Activated T-helper 1 cell treated with anti-CD3 and anti-CD28 coated beads, Interleukin-2, amount 50 U/mL, for 16 hours (primary cell): ENCODE measurements at places on chromosomes 2 and 18.

DNA sequence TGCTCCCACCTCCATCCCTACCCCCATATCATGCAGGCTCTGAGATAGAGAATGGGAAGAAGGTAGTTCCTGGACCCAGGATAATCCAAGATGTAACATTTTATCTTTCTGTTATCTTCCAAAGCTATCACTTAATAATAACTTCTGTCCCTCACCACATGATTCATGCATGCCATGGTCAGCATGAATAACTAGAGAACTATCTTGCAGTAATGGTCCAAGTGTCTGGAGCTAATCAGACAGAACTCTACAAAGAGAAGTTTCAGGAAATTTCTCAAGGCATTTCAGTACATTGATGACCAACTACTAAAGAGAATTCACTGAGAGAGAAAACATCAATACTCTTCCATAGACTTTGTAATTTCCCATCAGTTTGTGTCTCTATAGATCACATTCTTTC lies 1469.7 kb upstream of the PIK3C3 start:
- no peak for DNase-seq

- DNase-seq = no peak
These were observed 314.5 kb downstream of the PRKCE start for GRCh38 chr2:45965871-45966498.

GRCh38 chr2:75276093-75277029 lies 77.0 kb upstream of the TACR1 start:
- no peak for DNase-seq

DNA sequence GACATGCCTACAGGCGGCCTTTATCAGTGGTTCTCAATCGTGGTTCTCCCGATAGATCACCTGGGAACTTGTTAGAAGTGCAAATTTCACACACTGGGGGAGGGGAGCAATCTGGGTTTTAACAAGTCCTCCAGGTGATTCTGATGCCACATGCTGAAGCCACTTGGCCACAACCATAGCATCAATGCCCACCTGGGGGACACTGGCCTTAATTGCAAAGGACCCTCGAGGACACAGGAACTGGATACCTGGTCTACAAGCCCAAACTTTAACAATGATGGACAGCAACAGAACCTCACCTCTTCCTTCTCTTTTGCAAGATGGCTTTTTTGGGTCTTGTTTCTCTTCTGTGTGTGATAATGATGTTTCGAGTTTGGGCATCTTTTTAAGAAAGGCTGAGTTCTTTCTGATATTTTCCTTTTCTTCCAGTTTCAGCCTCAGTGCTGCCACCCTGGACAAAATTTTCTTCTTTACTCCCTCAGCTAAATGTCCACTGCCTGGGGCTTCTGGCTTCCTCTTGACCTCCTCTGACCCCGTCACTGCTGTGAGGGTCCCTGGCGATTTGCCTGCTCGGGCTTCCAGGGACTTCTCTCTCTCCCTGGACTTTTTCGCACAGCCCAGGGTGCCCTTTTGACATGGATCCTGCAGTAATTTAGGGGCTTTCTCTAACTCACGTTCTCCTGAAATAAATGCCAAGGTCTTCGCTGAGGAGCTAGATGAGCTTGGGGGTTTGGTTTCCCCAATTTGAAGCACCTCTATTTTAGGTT lies 94.2 kb downstream of the ALPK2 start:
- DNase-seq = no peak

- DNase-seq = no peak
These were observed 2.1 kb upstream of the GRHL1 start for GRCh38 chr2:9949239-9949991.

GRCh38 chr2:17672583-17673317 lies 80.9 kb downstream of the SMC6 start:
- DNase-seq = no peak

DNA sequence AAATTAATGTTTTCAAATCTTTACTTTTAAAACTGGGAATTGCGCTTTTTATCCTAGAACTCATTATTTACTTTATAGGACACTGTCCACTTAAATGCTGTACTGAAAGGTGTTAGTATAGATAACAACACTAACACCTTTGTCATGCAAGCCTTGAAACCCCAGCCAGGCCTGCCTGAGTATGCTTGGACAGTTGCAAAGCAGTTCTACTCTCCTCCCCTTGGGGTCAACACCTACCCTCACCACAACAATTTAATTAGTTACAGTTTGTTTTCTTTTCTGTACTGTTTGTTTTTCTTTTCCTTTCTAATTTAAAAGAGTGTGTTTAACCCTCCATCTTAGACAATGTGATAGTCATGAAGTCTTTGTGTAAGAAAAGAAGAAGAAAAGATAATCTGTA lies 18.9 kb upstream of the FAM98A start:
- DNase-seq = no peak

DNA sequence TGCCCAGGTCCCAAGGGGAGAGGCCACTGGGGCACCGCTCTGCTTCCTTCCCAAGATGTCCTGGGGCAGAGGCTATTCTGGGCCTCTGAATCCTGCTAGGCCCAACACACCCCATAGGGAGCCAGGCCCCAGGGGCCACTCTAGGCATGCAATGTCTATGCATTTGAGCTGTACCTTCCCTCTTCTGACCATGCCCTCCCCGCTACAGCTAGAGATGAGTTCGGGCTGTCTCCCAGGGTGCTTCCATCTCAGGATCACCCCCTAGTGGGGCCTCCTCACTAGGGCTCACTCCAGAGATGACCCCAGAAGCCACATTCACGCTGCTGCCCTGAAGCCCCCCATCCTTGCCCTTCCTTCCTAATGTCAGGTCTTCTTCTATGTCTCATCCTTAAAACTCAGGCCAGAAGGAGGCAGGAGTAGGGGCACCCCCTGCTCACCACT lies 54.4 kb downstream of the TNS1 start:
- DNase-seq = no peak

DNA sequence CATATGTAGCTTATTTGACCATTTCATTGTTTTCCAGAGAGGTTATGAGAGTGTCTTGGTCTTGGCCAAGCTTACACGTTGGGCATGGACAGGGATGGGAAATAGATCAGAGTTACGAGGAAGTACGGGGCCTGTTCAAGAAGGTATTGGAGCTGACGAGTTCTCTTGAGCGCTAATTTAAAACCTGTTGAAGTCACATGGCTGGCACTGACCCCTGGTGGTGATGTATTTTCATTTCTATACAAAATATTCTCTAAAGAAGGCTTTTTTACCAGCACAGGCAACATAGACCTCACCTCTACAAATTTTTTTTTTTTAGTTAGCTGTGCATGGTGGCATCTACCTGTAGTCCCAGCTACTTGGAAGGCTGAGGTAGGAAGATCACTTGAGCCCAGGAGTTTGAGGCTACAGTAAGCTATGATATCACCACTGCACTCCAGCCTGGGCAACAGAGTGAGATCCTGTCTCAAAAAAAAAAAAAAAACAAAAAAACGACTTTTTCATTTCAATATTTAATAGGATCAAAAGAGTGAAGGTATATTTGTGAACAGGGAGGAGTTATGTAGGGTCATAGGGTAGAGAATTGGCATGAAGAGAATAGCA lies 19.6 kb downstream of the UGP2 start:
- no peak for DNase-seq

GRCh38 chr18:35949903-35950627 lies 22.4 kb upstream of the RMP24 start:
- peak; percentile 13 for DNase-seq

- no peak for DNase-seq
These were observed 109.3 kb upstream of the ATL2 start for GRCh38 chr2:38486213-38487026.

DNA sequence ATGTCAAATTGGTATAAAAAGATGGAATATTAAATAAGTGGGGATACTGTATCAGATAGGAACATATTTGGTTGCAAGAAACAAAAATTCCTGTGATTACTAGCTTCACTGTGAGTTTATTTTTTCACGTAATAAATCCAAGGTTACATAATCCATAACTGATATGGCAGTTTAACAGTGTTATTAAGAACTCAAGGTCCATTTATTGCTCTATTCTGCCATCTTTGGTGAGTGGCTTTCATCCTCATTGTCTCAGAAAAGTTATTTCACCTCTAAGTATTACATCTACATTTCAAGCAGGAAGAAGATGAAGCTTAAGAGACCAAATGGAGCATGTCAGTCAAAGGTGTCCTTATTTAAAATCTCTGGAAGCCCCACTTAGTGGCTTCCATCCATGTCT lies 37.2 kb downstream of the YIPF4 start:
- DNase-seq = no peak

DNA sequence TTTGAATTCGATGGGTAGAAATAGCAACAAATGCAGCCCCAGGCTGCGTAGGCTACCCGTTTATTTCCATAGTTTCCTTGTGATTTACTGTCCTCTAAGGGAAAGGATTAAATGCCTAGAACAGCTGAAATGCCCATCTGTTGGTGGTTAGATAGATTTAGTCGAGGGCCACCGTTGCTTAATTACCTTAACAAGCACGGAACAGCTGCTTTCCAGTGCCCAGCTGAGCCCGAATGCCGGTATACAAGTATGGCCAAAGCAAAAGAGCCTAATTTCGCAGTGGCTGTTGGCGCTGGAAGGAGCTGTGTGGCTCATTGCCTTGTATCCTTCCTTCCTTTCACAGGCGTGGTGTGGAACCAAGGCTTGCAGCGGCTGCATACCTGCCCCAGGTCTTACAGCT lies 109.1 kb downstream of the CABLES1 start:
- no peak for DNase-seq

GRCh38 chr2:104866122-104866864 lies 12.4 kb downstream of the POU3F3 start:
- DNase-seq = no peak

- DNase-seq = no peak
These were observed 72.1 kb downstream of the NPAS2 start for GRCh38 chr2:100891906-100892642.

- no peak for DNase-seq
These were observed 149.0 kb upstream of the GLI2 start for GRCh38 chr2:120586507-120587278.

GRCh38 chr18:31301201-31301655 lies 16.7 kb upstream of the DSG1 start:
- no peak for DNase-seq

DNA sequence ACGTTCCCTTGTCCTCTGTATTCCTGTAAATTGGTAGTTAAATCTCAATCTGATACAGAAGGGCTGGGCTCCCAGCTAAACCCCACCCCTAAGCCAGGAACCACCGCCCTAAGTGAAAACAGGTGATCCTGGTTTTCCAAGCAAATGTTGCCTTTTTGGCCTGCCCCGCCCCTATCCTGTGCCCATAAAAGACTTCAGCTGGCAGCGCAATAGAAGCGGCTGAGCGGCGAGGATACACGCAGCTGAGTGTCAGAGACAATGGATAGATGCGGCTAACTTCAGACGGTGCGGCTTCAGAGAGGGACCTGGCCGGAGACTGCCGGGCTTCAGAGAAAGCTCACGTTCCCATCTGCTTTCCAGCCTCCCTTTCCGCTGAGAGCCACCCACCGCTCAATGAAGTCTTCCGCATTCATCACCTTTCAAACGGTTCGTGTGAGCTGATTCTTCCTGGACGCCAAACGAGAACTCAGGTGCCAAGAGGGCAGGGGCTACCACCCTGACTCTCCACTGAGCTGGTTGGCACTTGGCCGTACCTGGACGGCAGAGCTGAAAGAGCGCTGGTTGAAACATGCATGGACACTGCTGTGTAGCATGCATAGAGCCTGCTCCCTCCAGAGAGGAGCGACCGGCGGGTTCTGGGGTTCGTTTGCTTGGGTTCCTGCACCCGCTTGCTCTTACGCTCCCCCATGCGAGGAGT lies 49.5 kb upstream of the POLE4 start:
- DNase-seq = no peak

GRCh38 chr2:191382801-191383200 lies 137.6 kb downstream of the MYO1B start:
- DNase-seq = no peak

- DNase-seq = no peak
These were observed 222.9 kb downstream of the SNTG2 start for GRCh38 chr2:1173528-1173927.

DNA sequence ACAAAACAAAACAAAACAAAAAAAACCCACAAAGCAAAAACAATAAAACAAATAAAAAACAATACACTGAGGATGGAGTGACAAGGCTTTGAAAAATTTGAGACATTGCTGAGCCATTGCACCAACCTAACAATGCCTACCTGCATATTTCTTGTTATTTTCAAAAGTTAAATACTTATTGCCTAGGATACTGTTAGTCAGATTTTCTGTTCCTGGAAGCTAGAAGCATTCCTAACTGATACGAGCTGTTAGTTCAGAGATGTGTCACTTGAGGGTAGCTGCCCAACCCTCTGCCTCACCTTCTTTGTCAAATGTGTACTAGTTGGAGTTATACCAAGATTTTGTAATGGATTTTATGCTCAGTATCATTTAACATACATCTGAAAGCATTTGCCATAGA lies 187.2 kb downstream of the TXNL1 start:
- no peak for DNase-seq

- no peak for DNase-seq
These were observed 542.1 kb upstream of the ID2 start for GRCh38 chr2:8139668-8140200.

DNA sequence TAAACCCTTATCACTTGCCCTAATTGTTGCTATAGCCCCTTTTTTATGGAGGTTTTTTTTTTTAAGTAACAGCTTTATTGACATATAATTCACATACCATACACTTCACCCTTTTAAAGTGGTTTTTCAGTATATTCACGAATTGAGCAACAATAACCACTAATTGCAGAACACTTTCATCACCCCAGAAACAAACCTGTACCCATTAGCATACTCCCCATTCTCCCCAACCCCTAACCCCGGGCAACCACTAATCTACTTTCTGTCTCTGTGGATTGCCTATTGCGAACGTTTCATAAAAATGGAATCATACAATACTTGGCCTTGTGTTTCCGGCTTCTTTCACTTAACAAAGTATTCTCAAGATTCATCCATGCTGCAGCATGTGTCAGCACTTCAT lies 213.6 kb downstream of the ATAD2B start:
- no peak for DNase-seq

DNA sequence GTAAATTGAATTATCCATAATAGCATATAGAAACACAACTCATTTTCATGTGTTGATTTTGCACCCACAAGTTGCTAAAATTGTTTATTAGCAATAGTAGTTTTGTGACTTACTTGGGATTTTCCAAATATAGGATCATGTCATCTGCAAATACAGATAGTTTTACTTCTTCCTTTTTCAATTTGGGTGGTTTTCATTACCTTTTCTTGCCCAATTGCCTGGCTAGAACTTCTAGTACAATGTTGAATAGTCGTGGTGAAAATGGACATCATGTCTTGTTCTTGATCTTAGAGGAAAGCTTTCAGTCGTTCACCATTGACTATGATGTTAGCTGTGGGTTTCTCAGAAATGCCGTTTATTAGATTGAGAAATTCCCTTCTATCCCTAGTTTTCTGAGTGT lies 60.2 kb upstream of the TCF7L1 start:
- no peak for DNase-seq

- no peak for DNase-seq
These were observed 81.5 kb downstream of the MAPRE2 start for GRCh38 chr18:35122586-35123224.

DNA sequence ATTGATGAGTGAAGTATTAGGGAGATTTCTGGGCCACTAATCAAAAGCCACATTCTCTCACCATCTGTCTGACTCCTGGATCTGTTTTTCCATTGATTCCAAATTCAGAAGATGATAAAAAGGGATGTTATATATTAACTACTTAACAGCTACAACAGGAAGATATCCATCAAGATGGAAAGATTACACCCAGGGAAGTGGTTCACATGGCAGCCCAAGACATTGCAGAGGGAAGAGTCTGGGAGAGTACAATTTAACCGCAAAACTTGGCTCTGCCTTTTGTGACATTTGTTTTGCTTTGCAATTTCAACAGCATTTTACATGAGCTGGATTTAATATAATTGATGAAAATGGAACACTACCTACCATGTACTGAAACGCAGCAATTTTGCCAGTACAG lies 22.5 kb upstream of the TCF4 start:
- DNase-seq = no peak

- no peak for DNase-seq
These were observed 46.3 kb upstream of the CCDC150 start for GRCh38 chr2:196592911-196593881.
